ENCODE measurements at places on chromosomes 16 and 17.

GRCh38 chr17:7713782-7714181, 3.8 kb upstream of the DNAH2 start:
- no peak for DNase-seq

- peak; percentile 18 for DNase-seq
Observed at GRCh38 chr16:65012357-65012756, 109.5 kb downstream of the CDH11 start.

DNA sequence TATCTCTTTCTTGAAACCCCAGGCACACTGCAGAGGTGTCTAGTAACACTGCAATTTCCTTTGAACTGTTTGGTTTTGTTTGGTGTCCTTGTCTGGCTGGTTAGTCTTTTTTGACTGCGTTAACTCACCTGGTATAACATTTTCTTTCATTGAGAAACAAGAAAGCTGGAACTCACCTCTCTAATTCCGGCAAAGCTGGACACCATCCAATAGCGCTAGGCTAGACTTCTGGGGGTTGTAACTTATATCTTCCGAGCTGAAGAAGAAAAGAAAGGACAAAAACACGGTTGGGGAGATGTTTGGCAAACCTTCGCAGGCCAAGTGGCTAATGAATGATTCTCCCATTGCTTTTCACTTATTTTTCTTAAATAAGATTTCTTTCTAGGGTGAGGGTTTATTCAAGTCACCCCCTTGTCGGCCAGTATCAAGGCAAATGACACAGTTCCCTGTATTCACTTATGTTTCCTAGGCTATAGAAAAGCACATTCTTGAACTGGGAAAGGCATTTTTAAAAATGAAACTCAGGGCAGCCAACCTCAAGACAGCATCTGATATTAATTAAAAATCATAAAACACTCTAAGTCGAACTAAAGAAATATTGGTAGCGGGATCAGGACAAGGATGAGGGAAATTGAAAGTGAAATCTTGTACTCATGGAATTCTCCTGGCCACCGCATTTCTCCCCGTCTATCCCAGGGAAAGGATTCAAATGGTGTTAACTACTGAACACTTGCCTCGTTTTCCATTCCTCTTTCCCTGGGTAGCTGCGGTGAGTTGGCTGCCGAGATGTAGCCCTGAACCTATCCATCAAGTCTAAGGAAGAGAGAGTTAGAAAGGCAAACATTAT, 95.9 kb upstream of the ZFHX3 start:
- no peak for DNase-seq

DNA sequence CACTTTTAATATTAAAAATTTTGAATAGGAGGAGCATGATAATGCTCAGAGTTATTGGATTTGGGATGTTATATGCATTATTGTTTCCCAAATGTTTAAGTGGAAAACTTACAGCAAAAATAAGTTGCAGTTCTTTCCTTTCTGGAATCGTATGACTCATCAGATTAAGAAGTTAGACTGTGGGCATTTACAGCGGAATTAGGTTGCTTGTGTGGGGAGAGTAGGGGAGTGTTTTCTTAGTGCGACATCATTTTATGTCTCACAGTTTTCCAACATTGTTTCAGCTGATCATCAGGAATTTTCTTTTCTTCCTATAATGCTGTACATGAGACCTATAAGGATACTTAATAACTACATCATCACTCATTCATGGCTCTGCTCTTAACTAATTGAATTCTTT, 1631.8 kb downstream of the CDH8 start:
- DNase-seq = no peak

DNA sequence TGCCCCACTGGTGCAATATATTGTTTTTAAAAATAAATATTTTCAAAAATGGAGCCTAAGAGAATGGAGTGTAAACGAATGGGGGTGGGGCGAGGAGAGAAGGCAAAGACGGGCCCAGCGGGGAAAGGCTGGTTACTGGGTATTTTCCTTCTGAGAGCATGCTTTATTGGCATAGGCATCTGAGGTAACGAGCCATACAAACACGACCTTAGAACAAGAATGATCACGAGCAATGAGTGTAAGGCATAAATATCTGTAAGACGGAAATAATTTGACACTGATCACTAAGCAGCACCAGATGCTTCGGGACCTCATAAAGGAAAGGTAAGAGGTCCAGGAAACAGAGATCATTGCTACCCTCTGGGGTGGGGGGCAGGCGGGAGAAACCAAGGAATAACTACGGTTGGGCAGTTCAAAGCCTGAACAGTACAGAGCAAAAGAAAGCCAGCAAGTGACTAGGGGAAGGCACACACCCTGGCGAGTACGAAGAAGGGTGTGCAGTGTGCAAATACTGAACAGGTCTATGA, 959 bp downstream of the SSH2 start:
- DNase-seq = peak; percentile 12

DNA sequence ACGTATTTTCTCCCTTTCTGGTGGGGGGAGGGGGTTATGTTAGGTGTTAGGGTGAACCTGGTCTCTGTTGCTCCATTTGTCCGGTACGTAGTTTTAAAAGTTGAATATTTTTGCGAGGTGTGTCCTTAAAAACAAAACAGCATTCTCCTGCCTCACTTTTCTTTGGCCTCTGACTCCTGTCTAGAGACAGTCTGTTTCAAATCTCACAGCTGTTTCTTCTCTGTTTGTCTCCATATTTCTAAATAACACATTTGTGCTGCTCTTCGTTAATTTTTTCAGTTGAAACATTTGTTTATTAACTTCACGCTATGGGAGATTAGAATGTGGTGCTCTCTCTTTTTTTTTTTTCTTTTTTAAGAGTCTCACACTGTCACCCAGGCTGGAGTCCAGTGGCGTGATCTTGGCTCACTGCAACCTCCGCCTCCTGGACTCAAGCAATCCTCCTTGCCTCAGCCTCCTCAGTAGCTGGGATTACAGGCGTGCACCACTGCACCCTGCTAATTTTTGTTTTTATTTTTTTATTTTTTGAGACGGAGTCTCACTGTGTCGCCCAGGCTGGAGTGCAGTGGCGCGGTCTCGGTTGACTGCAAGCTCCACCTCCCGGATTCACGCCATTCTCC, 31.7 kb downstream of the RPA1 start:
- DNase-seq = no peak

- DNase-seq = no peak
Observed at GRCh38 chr17:79936050-79936449, 96.8 kb upstream of the CBX4 start.

DNA sequence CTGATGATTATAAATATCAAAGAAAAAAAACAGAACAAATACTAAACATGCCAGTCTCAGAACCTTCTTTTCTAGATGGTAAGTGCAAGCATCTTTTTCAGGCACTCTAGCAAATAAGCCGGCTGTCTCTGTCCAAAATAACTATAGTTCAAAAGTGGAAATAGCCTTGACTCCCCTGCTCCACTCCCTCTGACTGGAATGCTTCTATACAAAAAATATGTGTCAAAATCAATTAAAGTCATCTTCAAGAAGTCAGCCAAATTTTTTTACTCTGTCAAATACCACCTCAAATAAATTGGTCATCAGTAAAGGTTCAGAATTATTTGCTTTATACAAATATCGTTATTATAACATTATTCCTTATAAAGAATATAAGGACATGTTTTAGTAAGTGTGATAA, 83.6 kb downstream of the CACNG1 start:
- DNase-seq = no peak

- no peak for DNase-seq
Observed at GRCh38 chr16:56318827-56319140, 106.6 kb downstream of the AMFR start.

GRCh38 chr17:73343739-73344454, 32.1 kb upstream of the CDC42EP4 start:
- no peak for DNase-seq

DNA sequence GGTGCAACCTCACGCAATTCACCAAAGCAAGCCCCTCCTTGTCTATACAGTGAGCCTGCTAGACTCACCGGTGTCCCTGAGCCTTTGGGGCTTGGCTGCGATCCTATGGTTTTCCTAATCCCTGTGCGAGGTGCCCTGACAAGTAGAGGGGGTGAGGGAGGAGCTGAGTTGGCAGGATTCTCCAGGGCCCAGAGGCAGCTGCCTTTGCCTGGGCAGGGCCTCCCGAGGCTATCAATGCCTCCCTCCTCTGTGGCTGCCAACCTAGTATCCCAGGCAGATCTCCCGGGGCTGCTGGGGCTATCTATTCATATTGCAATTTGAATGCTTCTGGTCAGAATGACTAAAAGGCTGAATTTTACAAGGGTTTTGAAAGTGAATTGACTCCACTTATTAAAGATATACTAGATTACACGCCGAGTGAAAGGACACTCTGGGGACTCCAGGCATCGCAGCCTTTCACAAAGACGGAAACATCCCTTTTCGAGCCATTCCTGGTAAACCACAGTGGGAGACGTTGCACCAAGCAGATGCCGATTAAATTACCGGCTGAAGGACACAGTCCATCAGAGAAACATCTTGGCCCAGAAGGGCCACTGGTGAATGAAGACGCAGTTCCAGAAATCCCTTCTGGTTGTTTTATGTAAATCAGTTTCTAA, 11.3 kb upstream of the PITPNM3 start:
- no peak for DNase-seq

- no peak for DNase-seq
Observed at GRCh38 chr17:20852239-20852989, 190.4 kb downstream of the USP22 start.

- DNase-seq = no peak
Observed at GRCh38 chr17:38330941-38331411, 12.8 kb downstream of the GPR179 start.

- no peak for DNase-seq
Observed at GRCh38 chr17:62717889-62718288, 90.2 kb downstream of the MARCHF10 start.

DNA sequence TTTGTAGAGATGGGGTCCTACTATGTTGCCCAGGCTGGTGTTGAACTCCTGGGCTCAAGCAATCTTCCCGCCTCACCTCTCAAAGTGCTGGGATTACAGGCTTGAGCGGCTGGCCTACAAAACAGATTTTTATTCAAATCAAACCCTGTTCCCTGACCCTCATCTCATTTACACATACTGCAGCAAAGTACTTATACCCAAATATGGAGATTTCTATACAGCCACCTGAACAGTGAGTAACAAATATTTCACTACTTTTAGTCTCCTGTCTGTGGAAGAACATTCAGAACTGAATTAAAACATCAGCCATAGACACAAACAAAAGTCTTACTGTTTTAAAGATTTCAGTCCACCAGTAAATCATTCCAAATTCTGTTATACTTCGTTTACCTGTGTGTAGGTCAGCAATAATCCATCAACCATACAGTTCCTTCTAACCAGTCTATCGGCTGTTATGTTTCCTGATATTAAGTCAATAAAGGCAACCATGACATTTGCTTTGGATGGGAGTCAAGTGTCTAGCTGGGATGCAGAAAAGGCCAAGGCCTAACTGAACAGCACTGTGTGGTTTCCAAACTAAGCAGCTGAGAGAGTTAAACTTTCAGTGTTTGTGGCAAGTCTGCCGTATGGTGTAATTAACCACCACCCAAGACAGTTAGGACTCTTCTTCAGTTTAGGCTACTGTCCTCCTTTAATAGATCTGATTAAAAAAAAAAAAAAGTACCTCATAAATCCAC, 22.3 kb downstream of the ERN1 start:
- no peak for DNase-seq

DNA sequence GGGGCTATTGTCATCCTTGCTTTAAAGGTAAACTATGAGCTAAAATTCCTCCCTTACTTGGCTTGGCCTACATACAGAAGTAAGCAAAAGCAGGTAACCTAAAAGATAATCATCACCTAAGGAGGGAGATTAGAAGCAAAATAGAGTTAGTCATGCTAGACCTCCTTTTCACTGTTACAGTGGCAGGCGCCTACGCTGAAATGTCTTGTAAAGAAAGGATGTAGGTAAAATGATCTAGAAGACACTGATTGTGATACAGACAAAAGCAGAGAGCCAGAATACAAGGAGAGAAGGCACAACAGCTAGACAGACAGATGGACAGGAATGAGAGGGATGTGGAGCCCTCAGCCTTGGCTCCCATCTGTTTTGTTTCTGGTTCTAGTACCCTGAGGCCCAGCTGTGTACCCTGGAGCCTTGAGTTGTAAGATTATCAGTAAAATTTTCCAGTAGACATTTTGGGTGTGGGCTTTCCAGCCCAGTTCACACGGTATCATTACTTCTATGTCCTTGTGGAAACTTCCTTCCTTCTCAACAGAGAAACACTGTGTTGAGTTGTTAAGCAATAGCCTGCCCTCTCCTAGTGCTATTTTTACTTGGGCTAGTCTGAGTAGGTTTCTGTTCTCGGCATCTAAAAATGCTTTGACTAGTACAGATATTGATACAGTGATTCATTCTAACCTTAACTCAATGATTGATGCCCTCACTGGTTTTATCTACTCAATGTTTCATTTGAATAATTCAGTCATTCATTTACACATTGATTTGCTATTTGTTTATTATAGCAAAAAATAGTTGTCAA, 7.7 kb upstream of the C16orf78 start:
- DNase-seq = no peak

DNA sequence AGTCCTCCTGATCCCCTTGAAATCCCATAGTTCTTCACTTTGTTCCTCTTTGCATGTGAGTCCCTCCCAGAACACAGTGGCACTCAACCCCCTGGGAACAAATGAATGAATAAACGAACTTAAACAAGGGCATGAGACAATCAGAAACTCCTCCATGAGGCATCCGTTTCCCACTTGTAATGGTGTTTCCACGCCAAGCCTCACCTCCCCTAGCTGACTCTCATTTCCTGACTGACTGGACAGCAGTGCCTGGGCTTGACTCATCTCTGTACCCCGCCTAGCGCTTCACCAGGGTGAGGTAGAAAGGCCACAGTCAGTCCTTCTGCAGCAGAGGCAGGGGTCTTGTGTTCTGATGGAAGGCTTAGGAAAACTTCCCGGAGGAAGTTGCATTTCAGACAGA, 14.2 kb downstream of the KIF1C start:
- DNase-seq = no peak

GRCh38 chr16:56245197-56245596, 53.9 kb downstream of the GNAO1 start:
- DNase-seq = no peak

- no peak for DNase-seq
Observed at GRCh38 chr16:67783353-67783725, 23.0 kb downstream of the RANBP10 start.

DNA sequence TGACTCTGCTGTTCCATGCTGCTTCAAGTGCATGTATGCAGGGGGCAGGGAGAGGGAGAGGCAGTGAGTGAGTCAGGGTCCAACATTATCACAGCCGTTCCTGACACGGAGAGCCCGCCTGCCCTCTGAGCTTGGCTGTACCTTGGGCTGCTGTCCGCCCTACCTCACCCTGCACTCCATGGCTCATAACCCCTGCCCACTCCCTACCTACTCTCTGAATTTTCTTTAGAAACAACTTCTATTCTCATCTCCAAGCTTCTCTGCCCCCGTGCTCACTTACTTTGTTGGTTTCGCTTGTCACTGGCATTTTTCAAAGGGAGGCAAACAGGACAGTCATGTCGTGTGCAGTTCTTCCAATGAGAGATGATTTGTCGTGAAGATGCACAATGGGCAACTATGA, 74.4 kb upstream of the TRAP1 start:
- DNase-seq = no peak

DNA sequence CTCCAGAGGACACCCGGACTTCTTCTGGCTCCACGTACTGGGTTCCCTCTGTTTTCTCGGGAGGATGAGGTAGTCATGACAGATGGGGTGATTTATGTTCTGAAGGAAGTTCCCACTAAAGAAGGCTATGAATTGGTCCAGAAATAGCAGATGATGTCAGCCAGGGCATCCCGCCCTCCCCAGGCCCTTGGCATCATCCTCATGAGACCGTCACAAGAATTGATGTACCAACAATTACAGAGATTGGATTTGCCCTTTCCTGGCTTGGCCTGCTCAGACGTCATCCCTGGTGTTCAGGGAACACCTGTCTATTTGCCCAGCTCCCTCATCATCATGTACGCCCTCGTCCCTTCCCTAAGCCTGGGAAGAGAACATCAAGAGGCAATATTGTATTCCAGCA, 102.8 kb upstream of the CCL1 start:
- DNase-seq = no peak

GRCh38 chr17:75267153-75267410, 3.9 kb downstream of the MIF4GD start:
- no peak for DNase-seq

Data from AG08396 (cell line).